Right ventricle myocardium superior (tissue), 1 donor: ENCODE measurements at places on chromosomes 1 and 21.

GRCh38 chr1:224996266-224996665, 66.8 kb downstream of the DNAH14 start:
- no peak for DNase-seq

DNA sequence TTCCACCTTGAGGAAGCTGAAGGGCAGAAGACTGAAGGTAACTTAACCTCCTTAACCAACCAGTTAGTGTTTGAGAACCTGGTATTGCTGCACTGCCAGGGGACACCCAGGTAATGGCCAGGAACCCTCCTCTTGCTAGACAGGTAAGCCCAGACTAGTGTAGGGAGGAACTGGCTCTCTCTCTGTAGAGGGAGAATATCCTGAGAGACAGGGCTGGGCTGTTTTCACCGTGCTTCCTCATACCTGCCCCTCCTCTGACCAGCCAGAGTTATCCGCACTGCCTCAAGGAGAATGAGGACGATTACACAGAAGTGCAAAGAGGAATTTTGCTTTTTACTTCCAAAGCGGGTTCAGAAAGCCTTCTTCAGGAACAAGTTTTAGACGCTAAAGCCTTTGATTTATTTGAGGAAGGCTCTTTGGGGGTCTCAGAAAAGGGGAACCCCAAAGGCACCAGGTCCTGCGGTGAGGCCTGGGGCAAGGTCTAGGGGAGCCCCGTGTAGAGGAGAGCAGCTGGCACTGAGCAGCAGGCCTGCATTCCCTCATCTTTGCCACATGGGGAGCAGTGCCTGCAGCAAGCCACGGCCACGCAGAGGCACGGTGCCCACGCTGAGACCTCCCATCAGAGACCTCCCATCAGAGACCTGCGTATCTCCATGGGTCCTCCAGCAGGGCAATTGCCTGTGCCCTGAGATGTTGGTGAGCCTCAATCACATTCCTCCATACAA, 13.5 kb downstream of the GNG4 start:
- DNase-seq, result no peak

GRCh38 chr1:6052543-6053205, 7.0 kb downstream of the KCNAB2 start:
- peak; percentile 63 for DNase-seq

DNA sequence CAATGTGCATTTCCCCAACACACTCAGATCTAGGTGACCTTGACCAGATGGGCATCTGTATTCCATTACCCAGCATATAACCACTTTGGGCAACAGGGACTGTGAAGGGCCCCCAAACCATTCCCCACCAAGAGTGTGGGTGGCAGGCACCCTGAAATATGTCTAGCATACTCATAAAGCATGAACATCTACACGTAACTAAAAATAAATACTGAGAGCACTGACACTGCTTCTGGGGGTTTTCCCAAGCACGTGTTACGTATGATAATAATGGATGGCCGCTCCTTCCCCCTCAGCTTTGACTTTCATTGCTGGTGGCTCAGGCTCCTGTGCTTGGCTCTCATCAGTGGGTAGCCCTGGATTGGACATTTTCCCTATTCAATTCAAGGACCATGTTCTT, 39.1 kb downstream of the IGSF3 start:
- DNase-seq, result no peak

- no peak for DNase-seq
Observed at GRCh38 chr1:24526940-24527542, 24.4 kb downstream of the RCAN3 start.
